ENCODE measurements at places on chromosomes 2 and 18.

- DNase-seq: no peak
Measured at GRCh38 chr2:199777916-199778315, 73.1 kb downstream of the FTCDNL1 start.

DNA sequence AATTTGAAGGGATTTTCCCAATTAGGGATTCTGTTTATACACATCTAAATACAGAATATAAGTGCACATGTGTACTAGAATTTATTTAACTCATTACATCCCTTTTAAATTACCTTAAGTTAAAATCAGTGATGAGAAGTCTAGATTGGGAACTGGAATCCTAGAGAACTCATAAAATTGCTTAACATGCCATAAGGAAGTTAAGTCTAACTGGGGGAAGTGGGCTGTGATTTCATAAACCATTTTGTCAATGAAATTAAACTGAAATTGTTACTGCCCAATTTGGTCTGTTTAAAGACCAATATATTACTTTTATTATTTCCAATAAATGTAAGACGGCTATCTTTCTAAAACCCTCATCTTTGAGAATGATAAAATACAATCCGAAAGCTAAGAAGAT, 72.3 kb upstream of the CD226 start:
- DNase-seq: no peak

GRCh38 chr2:138691667-138692066, 88.5 kb downstream of the NXPH2 start:
- no peak for DNase-seq

DNA sequence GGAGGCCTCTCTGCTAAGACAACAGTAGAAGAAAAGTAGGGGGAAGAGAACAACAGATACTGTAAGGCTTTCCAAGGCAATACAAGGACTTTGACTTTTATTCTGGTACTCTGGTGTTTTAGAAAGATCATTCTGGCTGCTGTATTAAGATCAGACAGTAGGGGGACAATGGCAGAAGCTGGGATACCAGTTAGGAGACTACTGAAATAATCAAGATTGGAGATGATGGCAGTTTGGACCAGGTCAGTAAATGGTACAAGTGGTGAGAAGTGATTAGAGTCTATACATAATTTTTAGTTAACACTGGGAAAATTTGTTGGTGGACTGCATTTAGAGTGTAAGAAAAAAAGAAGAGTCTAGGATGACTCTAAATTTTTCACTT, 139.7 kb downstream of the ROCK1 start:
- DNase-seq: no peak

DNA sequence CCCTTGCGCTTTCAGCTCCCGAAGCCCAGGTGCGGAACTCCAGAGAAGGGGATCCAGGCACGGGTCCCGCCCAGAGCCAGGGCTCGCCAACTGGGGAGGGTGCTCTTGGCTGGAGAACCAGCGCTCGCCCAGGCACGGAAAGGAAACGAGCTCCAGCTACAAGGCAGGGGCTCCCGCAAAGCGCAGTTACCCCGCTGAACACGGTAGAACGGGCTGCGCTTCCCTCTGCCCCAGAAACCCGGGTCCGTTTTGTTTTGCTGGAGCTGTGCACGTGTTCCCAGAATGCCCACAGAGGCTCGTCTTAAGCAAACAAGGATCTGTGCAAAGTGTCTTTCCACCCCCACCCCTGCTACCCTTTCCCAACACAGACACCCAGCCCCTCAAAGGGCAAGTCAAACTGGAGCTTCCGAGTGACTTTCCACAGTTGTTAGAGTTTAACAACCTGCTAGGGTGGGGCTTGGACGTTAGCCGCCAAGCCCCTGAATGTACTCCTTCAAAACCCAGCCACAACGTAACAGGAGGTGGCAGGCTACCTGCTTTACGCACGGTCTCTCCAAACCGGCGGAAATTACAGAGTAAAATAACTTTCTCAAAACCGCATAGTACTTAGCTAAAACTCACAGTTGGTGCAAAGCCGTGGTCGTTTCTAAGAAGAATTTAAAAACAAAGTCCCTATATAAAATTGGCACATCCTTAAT, 775 bp downstream of the RNF125 start:
- DNase-seq: no peak

Data from AG04449 (cell line).